ENCODE measurements at places on chromosomes 11 and 22. TPM values are rescaled to one million over a fixed set of nuclear protein-coding genes. Genes with fewer than 3 reads are reported as not detected.

- no peak for DNase-seq
These were observed 8.3 kb upstream of the ARL14EP start for GRCh38 chr11:30314625-30315024.

DNA sequence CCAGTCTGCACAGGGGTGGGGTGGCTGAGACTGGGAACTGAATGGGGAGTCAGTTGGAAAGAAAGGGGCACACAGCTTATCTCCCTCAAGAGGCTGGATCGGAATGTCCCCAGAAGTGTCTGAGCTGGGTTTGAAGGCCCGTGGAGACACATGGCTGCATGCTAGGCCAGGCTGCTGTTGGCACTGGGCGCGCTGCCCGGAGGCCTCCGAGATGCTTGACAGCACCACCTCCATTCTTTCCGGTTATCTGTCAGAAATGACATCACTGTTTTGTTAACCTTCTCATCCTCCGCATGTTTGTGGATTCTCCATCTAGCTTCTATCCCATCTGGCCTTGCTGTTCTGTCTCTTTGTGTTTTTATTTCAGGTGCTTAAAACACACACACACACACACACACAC, 85.5 kb downstream of the APIP start:
- no peak for DNase-seq

DNA sequence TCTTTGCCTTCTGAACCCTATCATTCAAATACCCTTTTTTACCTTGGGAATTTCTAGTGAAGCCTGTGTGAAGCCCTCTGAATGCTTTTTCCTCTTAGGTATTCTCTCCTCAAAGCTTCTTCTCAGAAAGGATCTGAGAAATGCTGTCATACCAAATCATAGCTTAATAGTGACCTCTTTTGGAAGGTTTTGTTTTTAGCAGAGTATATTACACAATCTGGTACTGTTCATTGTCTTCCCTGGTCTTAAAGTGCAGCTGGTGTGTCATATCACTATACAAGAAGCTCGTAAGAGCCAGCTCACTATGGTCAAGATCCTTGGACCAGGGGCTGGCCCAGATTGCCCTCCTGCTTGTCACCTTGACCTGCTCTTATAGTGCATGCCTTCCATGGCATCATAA, 204.4 kb upstream of the ANO5 start:
- no peak for DNase-seq

DNA sequence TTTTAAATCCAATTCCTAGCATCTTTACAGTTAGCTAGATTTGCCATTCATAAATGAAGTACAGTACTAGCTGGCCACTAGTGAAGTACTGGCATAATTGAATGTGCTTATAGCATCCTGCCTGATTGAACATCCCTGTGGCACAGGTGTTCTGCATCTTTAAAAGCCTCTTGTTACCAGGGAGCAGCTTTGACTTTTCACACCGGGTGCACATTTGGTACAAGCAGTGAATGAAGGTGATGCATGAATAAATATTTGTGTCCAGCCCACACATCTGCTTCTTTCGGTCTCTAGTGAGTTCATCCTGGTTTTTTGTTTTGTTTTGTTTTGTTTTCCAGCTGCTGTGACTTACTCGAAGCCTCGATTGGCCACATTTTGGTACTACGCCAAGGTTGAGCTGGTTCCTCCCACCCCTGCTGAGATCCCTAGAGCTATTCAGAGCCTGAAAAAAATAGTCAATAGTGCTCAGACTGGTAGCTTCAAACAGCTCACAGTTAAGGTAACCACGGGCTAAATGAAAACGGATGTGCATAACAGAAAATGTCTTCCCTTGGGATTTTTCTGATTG, 5.3 kb downstream of the ATP5MG start:
- DNase-seq: no peak

DNA sequence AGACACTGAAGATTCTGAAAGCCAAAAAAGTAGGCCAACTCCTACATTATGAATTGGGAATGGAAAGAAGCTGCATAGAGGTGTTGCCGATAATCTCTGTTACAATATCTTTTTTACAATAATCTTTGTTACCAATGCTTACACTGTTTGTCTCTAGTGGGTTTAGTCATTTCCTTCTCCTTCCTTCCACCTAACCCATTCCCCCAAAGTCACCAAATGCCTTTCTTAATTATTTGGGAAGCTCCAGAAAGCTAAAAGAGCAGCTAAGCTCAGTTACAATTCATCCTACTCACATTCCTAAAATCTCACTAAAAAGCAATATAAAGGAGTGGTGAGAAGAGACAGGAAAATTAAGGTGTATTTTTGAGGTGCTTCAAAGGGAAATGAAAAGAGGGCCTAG, 313.7 kb downstream of the SWAP70 start:
- peak; percentile 57 for DNase-seq

- DNase-seq: no peak
These were observed 280.2 kb downstream of the NELL1 start for GRCh38 chr11:20949585-20949984.

DNA sequence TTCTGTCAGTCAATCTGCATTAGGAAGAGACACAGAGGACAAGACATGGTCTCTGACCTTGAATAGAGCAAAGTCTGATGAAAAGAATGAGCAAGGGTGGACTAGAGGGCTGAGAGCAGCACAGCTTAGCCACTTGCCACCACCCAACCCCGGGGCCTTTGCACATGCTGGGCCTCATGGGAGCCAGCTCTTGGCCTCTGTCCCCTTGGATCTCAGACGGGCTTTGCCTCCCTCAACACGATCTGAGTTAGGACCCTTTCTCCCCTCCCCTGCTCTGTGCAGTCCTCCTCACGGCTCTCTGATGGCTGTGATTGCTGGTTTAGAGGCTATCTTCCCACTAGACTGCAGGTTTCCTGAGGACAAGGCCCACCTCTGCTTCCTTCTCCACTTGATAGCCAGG, 131.6 kb upstream of the B3GAT1 start:
- DNase-seq: no peak

DNA sequence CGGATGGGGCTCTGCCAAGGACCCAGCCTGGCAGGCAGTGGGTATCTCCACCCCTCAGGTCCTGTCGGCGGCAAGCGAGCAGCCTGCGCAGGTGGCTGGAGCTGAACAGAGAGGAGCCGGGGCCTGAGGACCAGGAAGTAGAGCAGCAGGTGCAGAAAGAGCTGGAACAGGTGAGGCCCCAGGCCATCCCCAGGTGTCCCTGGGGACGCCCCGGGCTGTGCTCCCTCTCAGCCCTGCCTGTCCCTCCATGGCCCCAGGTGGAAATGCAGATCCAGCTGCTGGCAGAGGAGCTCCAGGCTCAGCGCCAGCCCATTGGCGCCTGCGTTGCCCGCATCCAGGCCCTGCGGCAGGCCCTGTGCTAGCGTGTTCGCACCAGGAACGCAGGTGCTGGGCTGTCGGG, 44.0 kb downstream of the PISD start:
- DNase-seq: no peak

GRCh38 chr11:34346551-34346950, 11.3 kb downstream of the ABTB2 start:
- no peak for DNase-seq

GRCh38 chr22:49525360-49525759, 302.3 kb downstream of the BRD1 start:
- no peak for DNase-seq

DNA sequence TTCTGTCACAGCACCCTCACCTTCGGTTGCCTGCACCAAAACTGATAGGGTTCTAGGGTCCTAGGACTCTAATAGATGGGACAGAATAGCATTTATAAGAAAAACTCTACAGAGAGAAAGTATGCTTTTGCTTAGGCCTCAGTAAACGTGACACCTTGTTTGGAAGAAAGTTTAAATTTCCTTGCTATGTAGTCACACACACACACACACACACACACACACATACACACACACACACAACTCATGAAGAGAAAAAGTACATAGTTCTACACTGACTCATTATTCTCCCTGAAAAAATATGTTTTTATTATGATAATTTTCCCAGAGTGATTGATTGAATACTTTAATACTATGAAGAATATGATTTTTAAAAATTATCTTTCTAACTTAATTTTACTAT, 220.8 kb upstream of the SNX19 start:
- no peak for DNase-seq

DNA sequence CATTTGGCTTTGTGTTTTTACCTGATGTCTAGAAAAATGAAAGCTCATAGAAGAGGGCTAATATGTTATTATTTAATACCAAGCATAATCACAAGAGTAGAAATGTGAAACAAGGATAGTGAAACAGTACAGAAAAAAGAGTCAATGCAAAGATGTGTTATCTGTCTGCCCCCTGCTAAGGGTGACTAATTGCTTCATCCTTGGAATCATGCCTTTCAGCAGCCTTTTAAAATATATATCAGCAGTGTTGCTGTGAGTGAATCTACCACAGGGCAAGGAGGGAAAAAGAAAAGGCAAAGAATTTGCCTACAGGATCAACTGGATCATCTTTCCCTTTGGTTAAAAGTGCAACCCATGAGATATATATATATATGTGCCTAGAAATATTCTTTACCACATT, 867.2 kb upstream of the RAG2 start:
- DNase-seq: no peak

- DNase-seq: no peak
These were observed 137.1 kb downstream of the CSNK2A3 start for GRCh38 chr11:11215944-11216343.

GRCh38 chr22:45201678-45202332, 38.1 kb downstream of the NUP50 start:
- DNase-seq: no peak

GRCh38 chr11:117200813-117201657, 1.9 kb downstream of the TAGLN start:
- no peak for DNase-seq

- no peak for DNase-seq
These were observed 175.8 kb upstream of the BDNF start for GRCh38 chr11:27875831-27876775.

DNA sequence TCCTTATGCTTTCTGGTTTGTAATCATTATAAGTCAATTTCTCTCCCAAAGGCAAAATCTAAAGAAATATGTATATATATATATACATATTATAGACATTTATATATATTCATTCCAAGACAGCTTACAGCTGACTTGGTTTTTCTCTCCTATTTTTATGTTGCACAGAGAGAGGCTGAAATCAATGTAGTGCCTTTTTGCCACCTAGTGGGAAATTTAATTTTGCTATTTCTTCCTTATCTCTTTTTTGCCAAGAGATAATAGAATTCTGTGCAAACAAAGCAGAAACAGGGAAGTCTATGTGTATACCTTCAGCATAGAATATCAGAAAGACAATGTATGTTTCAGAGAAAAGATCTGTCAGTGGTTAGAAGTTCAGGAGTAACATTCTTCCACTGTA, 186.0 kb upstream of the ANO5 start:
- DNase-seq: no peak

GRCh38 chr22:27192135-27192829, 534.9 kb downstream of the MIAT start:
- DNase-seq: no peak

DNA sequence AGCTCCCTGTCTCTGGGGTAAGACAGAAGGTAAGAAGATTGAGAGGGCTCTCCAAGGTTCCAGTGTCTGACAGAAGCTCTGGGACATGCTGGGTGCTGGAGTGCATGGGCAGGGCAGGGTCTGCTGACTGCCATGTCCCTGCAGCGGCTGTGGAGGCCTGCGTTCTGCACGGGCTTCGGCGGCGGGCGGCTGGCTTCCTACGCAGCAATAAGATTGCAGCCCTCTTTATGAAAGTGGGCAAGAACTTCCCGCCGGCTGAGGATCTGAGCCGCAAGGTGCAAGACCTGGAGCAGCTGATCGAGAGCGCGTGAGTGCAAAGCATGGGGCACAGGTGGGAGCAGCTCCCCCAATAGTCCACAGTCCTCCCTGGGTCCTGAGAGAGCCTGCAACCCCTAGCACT, 41.5 kb downstream of the SGSM1 start:
- DNase-seq: no peak

DNA sequence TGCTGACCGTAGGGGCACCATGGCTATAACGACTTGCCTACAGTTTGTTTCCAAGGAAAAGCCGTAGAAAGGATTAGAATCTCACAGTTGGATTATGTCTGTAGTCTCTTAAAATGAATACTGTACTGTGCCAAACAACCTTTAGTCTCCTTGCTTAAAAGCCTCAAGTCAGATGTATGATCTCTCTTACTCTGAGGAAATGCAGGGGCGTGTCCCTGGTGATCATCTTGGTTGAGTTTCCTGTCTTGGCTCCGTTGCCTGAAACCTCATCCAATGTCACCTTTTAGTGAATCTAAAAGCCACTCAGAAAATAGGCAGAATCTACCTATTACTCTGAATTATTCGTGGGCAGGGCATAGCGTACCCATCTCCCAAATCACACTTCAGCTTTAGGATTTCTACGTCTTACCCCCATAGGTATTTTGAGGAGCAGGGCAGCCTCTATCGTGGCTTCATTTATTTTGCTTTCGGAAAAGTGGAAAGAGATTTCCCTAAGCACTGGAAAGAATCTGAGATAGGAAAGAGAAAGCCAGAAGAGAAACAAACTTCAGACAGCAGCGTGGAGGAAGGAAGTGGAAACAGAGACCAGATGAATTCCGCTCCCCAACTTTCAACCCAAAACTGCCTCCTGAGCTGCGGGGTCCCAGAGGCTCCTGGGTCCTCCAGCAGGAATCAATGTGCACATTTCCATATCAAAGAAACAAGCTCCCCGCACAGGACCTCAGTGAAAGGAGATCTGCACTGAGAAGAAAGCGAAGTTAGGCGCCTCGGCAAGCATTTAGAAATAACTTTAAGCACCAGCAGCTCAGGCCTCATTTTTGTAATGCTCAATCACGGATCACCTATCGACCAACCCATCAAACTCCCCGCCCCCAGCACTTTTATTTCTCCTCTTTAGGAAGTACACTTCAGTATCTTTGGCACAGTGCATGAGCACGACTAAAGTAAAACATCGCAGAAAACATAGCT, 245.8 kb downstream of the ETS1 start:
- DNase-seq: peak; percentile 55

GRCh38 chr22:20110359-20110985, 5.4 kb upstream of the RANBP1 start:
- DNase-seq: no peak

DNA sequence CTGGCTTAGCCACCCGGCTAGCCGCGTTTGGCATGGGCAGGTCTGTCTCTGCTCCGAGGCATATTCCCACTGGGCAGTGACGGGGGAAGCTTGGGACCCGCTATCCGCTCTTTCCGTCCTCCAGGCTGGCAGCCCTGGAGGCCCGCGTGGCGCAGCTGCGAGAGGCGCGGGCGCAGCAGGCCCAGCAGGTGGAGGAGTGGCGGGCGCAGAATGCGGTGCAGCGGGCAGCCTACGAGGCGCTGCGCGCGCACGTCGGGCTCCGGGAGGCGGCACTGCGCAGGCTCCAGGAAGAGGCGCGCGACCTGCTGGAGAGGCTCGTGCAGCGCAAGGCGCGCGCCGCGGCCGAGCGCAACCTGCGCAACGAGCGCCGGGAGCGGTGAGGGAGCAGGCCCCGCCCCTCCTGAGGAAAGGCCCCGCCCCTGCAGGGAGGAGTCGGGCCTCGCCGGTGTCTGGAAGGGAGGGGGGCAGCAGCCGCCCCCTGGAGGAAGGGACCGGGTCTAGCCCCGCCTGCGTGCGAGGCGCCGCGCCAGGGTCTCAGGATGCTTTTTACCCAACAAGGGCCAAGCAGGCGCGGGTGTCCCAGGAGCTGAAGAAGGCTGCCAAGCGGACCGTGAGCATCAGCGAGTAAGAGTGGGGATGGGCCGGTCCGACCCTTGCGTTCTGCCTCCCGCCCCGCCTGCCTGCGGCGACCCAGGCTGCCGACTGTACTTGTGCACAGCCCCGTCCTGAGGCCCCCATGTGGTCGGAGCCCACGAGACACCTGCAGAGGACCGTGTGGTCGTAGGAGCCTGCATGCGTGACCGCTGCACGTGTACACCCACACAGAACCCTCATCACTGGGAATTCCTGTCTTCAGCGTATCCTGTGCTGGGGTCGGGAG, 7.9 kb downstream of the ATG16L2 start:
- DNase-seq: peak; percentile 91

The CRY2 gene
- 8.8 TPM for total RNA-seq

The LARGE2 gene
- total RNA-seq: not detected

The SLC35F2 gene
- 59.7 TPM for total RNA-seq

The CLDN5 gene
- total RNA-seq: 198 TPM

The CHRM1 gene
- total RNA-seq: not detected

The AIFM3 gene
- not detected for total RNA-seq

Measured in endothelial cell of umbilical vein (primary cell).